ENCODE measurements at places on chromosomes 16 and 17. TPM values are rescaled to one million over a fixed set of nuclear protein-coding genes. Genes with fewer than 3 reads are reported as not detected.

ZNF19 gene
- 7.3 TPM for total RNA-seq

SNX20 gene
- not detected for total RNA-seq

PIEZO1 gene
- total RNA-seq, result 151 TPM

ABCA9 gene
- total RNA-seq, result 1.5 TPM

TNFRSF17 gene
- not detected for total RNA-seq

DNA sequence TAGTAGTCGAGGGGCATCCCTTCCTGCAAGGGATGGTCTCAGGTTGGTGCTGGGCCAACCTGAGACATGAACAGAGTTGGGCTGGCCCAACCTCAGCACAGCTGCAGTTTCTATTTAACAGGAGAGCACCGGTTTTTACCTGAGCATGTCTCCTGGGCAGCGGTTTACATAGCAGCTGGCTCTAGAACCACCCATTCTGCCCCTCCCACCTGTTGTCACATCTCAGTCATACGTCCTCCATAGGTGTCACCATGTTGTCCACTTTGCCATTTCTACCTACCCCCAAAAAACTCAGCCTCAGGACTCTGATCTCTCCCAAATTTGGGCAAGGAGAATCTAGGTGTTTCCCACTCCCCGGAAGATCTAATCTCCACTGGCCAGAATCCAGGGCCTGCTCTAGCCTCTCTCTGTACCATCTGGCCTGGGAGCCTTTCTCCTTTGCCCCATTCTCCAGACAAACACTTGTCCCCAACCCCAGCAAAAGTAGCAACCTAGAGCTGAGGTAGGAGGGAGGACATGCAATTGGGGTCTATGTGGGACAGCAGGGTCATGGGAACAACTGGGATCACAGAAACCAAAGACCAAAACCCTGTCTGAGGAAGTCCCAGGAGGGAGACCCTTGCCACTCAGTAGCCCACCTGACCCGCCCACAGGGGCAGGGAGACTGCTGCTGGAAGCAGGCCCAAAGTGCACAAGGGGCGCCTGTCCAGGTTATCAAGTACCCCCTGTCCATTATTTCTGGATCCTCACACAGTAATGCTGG, 19.1 kb downstream of the ETV4 start:
- H3K4me1 ChIP-seq, result peaks cover 19% of the 10 kb centered on the region
- H3K27ac ChIP-seq, result no peak overlapping the region
- peaks cover 4% of the 10 kb centered on the region for H3K27me3 ChIP-seq
- no peak overlapping the region for H3K4me3 ChIP-seq

DNA sequence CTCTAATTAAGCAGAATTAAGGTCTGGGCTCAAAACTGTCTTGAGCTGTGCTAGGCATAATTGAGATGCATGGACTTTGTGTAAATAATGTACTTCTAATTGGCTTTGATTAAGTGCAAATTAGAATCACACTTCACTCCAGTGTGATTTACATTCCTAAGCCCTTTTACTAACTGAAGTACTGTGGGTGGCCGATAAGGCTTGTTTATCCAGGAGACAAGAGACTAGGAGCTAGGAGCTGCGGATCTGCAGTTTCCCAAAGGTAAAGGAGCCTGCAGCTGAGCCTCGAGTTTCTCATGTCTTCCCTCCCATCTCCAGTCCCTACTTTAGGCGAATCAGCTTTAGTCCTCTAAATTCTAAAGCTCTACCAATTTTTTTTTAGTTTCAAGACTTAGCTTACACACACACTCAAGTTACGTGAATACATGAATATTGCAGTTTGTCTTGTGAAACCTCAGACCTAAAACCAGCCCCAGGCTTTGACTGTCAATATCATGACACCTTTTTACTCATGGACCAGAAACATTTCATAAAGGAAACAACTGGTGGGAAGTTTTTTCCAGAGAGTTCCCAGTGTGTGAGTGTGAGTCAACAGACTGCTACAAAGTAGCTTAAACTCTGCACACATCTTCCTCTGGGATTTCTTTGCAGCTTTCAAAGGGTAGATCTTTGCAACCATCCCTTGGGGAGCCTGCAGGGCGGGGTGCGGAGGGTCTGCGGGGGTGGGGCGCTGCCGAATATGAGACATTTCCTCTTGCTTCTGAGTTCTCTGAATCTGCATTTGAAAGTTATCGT, 113.9 kb upstream of the TBX2 start:
- H3K36me3 ChIP-seq, result peaks cover 5% of the 10 kb centered on the region
- peaks cover 54% of the 10 kb centered on the region for H3K4me1 ChIP-seq
- H3K27ac ChIP-seq, result peak overlapping the region; percentile 72
- DNase-seq, result no peak

DNA sequence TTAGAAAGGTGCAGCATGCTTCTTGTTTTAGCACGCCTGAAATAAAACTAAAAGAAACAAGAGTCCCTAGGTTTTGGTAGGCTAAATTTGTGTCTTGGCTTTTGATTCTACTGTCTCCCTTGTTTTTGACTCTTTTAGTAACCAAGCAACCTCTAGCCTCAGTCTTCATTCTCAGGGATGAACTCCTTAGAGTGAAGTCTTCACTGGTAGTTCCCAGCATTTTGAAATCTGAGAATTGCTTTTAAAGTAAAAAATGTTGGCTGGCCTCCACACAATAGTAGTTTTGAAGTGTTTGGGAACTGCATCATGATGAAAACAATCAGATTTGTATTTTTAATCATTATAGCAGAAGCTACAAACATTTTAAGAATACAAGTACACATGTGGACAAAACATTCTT, 6.1 kb upstream of the CDR2 start:
- no peak for DNase-seq
- no peaks in the 10 kb centered on the region for H3K27me3 ChIP-seq
- no peaks in the 10 kb centered on the region for H3K36me3 ChIP-seq

- peaks cover 49% of the 10 kb centered on the region for H3K4me1 ChIP-seq
- H3K4me3 ChIP-seq, result no peak overlapping the region
- no peak for DNase-seq
- peaks cover 51% of the 10 kb centered on the region for H3K36me3 ChIP-seq
- no peaks in the 10 kb centered on the region for H3K27me3 ChIP-seq
Measured at GRCh38 chr17:4179071-4179470, 36.1 kb downstream of the CYB5D2 start.

GRCh38 chr16:75371171-75371570, 62.1 kb downstream of the CFDP1 start:
- no peaks in the 10 kb centered on the region for H3K27me3 ChIP-seq
- DNase-seq, result no peak
- peaks cover 8% of the 10 kb centered on the region for H3K36me3 ChIP-seq
- peak overlapping the region; percentile 21 for H3K27ac ChIP-seq
- peaks cover 32% of the 10 kb centered on the region for H3K4me1 ChIP-seq

- no peaks in the 10 kb centered on the region for H3K36me3 ChIP-seq
- no peak overlapping the region for H3K4me3 ChIP-seq
- peaks cover 30% of the 10 kb centered on the region for H3K27me3 ChIP-seq
- H3K27ac ChIP-seq, result no peak overlapping the region
Measured at GRCh38 chr16:87598431-87598830, 3.9 kb upstream of the JPH3 start.

DNA sequence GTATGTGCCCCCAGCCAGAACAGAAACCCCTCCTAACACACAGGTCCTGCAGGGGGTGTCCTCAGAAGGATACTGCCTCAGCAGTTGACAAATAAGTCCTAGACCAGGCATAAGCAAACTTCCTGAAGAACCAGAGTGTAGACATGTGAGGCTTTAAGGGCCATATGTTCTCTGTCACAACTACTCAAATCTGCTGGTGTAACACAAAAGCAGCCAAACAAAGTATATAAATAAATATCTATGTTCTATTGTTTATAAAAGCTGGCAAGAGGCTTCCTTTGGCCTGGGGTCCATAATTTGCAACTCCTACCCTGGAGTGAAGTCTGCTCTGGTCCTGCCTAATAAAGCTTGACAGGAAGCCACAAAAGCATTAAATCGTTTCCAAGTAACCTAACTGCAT, 9.9 kb downstream of the FAM83G start:
- no peak overlapping the region for H3K4me3 ChIP-seq
- H3K27me3 ChIP-seq, result no peaks in the 10 kb centered on the region
- H3K36me3 ChIP-seq, result peaks cover 18% of the 10 kb centered on the region

GRCh38 chr16:2429034-2429770, at the start of gene CCNF:
TSS of gene CCNF (plus strand) at chr16:2429447. CDS start at chr16:2429482, 35 bp downstream.
- peak within 1 kb of the TSS; percentile 80 for H3K4me3 ChIP-seq
- no peaks in the 10 kb centered on the region for H3K27me3 ChIP-seq
- peaks cover 25% of the 10 kb centered on the region for H3K4me1 ChIP-seq
- H3K27ac ChIP-seq, result peak within 1 kb of the TSS; percentile 54

DNA sequence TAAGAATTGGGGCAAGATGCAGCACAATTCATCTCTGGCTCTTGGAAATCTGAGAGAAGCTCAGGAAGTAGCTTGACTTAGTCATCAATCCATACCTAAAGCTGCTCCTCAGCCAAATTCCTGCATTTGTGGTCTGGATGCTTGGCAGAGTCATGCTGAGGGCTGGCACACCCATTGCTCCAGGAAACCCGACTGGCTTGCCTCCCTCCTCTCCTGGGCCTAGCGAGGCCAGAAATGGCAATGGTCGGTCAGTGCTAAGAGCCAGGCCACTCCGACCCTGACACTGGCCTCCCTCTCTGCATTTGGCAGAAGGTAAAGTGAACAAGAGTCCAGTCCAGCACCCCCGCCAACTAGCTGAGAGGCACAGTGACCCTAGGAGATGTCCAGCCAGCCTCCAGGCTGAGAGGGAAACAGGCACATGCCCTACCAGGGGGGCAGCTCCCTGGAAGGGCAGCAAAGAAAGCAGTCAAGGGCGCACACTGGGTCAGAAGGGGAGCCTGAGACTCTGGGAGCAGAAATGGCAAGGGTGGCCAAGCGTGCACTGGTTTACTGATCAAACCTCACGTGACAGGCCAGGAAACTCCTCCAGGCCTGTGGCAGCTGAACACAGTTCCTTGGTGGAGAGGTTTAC, 10.0 kb downstream of the POLDIP2 start:
- no peak for DNase-seq
- H3K36me3 ChIP-seq, result peaks cover 31% of the 10 kb centered on the region

DNA sequence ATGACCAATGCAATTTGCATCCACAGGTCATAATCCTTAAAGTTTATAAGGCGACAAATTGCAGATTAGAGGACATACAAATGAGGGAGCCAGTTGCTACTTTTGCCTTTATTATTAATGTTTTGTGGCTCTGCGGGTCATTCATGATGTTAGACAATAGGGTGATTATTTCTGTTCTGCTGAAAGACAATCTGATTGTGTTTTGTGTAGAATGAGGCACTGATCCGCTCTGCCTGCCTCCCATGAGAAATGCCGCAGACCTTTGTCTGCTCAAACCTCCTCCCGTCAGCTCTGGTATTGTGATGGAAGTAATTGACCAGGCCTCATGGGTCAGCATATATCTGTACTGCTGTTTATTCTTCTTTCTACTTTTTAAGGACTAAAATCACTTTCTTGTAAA, 224.9 kb downstream of the PRKCA start:
- DNase-seq, result no peak
- no peaks in the 10 kb centered on the region for H3K36me3 ChIP-seq
- peaks cover 8% of the 10 kb centered on the region for H3K4me1 ChIP-seq
- H3K27ac ChIP-seq, result no peak overlapping the region
- no peak overlapping the region for H3K4me3 ChIP-seq

DNA sequence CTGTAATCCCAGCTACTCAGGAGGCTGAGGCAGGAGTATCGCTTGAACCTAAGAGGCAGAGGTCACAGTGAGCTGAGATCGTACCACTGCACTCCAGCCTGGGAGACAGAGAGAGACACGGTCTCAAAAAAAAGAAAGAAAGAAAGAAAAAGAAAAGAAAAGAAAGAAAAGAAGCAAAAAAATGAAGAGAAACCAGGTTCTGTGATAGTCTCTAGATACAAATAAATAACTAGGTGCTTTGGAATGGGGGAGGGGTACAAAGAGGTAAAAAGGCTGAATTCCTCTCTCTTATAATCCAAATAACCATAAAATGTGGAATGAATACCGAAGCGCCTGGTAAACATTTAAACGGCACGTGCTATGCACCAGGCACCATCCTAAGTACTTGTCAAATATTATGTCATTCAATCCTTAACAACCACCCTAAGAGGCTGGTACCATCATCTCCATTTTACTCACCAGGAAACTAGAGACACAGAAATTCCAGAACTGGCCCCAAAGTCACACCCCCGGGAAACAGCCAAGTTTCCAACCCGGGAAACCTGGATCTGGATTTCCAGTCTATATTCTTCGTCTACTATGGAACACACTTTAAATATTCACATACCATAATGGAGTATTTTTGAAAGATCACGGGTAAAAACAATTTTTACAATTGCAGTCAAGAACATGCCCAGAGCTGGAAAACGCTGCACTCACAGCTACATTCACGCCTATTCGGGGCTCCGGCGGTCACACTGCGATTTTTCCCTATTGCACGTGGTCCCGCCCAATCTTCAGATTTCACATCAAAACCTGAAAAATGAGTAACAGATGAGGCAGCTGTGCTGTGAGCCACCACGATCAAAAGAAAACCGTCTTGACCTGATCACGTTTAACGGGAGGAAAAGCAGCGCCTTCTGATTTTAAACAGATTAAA, 10.5 kb downstream of the NXN start:
- H3K36me3 ChIP-seq, result peaks cover 8% of the 10 kb centered on the region
- DNase-seq, result no peak
- H3K27me3 ChIP-seq, result no peaks in the 10 kb centered on the region
- H3K4me3 ChIP-seq, result peak overlapping the region; percentile 56
- peak overlapping the region; percentile 94 for H3K27ac ChIP-seq

GRCh38 chr16:48617711-48618148, 7.8 kb upstream of the N4BP1 start:
- DNase-seq, result no peak
- H3K4me1 ChIP-seq, result peaks cover 18% of the 10 kb centered on the region
- H3K4me3 ChIP-seq, result no peak overlapping the region

- peaks cover 22% of the 10 kb centered on the region for H3K4me1 ChIP-seq
- no peak for DNase-seq
- no peaks in the 10 kb centered on the region for H3K27me3 ChIP-seq
- H3K4me3 ChIP-seq, result no peak overlapping the region
- H3K36me3 ChIP-seq, result peaks cover 4% of the 10 kb centered on the region
- H3K27ac ChIP-seq, result peak overlapping the region; percentile 54
Measured at GRCh38 chr17:36550491-36551417, 6.0 kb downstream of the GGNBP2 start.

GRCh38 chr17:76535788-76536510, 1.6 kb downstream of the CYGB start:
- H3K4me1 ChIP-seq, result peaks cover 30% of the 10 kb centered on the region
- DNase-seq, result no peak
- H3K36me3 ChIP-seq, result no peaks in the 10 kb centered on the region
- peaks cover 40% of the 10 kb centered on the region for H3K27me3 ChIP-seq
- no peak overlapping the region for H3K27ac ChIP-seq
- peak overlapping the region; percentile 50 for H3K4me3 ChIP-seq

- H3K27ac ChIP-seq, result no peak overlapping the region
- no peaks in the 10 kb centered on the region for H3K36me3 ChIP-seq
- peaks cover 30% of the 10 kb centered on the region for H3K27me3 ChIP-seq
- no peak for DNase-seq
- H3K4me3 ChIP-seq, result no peak overlapping the region
Measured at GRCh38 chr16:3074860-3075522, 9.6 kb downstream of the IL32 start.

- H3K27me3 ChIP-seq, result no peaks in the 10 kb centered on the region
- H3K4me3 ChIP-seq, result no peak overlapping the region
- no peaks in the 10 kb centered on the region for H3K4me1 ChIP-seq
- DNase-seq, result peak; percentile 59
- no peak overlapping the region for H3K27ac ChIP-seq
- no peaks in the 10 kb centered on the region for H3K36me3 ChIP-seq
Measured at GRCh38 chr17:48131216-48131824, 23.8 kb downstream of the SNX11 start.
